ENCODE measurements at places on chromosomes 4 and X.

DNA sequence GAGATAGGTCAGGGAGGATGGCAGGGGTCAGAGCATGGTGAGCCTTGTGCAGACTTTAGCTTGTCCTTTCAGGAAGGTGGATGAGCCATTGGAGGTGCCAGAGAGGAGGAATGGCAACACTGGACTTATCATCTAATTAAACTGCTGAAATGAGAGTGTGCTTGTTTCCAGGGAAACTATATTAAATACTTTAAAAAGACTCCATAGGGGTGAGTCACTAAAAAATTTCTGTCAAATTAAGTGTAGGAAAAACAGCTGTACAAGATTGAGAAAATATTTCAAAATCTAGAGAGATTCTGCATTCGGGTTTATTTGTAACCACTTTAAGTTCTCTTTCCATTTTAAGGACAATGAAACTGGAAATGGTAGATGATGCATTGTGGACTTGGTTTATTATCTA, 11.4 kb downstream of the FRAS1 start:
- DNase-seq, result no peak

GRCh38 chr4:21544955-21545354, 403.6 kb downstream of the KCNIP4 start:
- DNase-seq, result no peak

- DNase-seq, result no peak
Measured at GRCh38 chrX:17613979-17614588, 123.2 kb upstream of the SCML1 start.

- no peak for DNase-seq
Measured at GRCh38 chr4:188162698-188163097, 23.5 kb downstream of the TRIML1 start.
